ENCODE measurements at places on chromosomes 2 and 18.

DNA sequence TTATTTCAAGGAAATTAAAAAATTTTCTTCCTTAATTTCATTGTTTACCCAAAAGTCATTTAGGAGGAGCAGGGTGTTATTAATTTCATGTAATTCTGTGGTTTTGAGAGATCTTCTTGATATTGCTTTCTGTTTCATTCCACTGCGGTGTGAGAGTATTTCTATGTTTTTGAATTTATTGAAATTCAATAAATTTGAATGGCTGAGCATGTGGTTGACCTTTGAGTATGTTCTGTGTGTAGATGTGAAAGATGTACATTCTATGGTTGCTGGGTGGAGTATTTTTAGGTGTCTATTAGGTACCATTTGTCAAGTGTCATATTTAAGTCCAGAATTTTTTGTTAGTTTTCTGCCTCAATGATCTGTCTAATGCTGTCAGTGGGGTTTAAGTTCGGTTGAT is 39.4 kb upstream of the LANCL1 start:
- DNase-seq = no peak

DNA sequence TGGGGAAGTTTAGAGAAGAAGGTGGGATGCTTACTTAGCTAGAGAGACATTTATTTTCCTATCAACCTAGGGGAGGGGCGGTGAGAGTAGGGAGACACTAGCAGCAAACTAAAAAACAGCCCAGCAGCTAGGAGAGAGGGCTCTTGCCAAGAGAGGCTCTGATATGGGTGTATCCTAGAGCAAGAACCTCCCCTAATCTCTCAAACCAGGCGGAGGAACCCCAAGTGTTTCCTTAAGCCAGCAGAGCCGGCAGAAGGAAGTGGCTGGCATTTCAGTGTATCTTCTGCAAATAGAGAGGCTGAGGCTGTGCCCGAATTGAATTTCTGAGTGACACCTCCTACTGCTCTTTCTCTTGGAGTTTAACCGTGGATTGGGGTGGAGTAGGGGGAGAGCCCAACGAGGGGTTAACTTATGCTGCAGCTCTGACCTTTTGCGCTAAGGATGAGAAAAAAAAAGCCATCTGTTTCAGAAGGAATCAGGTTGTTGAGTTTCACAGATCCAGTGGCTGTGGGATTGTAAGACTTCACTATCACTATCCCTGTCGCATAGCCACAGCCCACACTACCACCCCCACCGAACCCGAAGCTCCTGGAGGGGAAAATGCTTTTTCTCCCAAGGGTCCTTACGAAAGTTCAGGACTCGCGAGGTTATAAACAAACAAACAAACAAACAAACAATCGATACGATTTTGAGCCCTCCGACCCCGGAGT is 1.4 kb downstream of the ST8SIA5 start:
- DNase-seq = no peak

- no peak for DNase-seq
Measured at GRCh38 chr18:3360211-3360610, 89.8 kb upstream of the TGIF1 start.

DNA sequence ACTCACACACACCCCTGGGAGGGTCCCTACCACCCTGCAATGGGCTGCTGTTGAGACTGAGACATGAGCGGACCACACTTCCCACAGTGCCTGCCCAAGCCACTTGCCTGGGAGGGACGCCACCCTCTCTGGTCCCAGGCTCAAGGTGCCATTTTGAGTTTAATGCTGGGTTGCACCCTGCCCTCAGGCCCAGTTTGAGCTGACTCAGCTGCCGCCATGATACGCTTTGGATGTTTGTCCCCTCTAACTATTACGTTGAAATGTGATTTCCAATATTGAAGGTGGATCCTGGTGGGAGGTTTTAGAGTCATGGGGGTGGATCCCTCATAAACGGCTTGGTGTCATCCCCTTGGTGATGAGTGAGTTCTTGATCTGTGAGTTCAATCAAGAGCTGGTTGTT is 76.4 kb upstream of the DYNC1I2 start:
- no peak for DNase-seq

- DNase-seq = no peak
Measured at GRCh38 chr2:65388596-65389390, 43.6 kb downstream of the SPRED2 start.

- no peak for DNase-seq
Measured at GRCh38 chr2:207403141-207403540, 126.6 kb upstream of the CREB1 start.

DNA sequence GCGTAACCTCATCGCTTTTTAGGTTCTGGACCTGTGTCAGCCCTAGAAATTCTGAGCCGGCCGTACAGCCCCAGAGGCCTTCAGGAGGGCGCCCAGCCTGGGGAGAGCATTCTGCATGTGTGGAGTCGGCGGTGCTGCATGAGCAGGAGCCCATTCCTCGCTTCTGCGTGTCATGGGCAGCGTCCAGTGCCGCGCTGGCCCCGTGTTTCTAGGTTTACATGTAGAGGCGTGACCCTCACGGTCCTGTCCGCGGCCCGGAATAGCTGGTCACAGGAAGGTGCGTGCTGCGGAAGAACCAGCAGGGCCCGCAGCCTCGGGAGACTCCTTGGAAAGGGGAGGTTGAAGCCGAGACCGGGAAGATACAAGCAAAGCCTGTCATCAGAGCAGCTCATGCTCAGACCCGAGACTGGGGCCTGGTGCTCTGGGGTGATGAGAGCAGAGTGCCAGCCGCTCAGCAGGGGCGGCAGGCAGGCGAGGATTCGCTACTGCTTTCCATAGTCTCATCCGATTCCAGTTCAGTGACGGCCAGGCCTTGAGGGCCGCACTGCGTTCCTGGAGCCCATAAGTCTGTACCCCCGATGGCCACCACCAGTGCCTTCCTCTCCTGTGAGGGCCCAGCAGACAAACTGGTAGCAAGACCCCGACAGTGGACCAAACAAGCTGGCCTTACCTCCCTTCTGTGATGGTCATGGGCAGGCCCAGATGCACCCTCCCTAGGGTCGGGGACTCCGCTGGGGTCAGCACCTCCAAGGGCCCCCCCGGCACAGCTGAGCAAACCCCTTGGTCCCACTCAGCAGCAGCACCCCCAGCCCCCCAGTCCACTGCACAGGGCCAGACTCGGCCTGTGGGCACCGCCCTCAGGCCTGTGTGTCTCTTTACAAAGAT is 15.6 kb upstream of the NFATC1 start:
- DNase-seq = no peak

- DNase-seq = no peak
Measured at GRCh38 chr2:1539441-1539840, 126.2 kb downstream of the TPO start.

DNA sequence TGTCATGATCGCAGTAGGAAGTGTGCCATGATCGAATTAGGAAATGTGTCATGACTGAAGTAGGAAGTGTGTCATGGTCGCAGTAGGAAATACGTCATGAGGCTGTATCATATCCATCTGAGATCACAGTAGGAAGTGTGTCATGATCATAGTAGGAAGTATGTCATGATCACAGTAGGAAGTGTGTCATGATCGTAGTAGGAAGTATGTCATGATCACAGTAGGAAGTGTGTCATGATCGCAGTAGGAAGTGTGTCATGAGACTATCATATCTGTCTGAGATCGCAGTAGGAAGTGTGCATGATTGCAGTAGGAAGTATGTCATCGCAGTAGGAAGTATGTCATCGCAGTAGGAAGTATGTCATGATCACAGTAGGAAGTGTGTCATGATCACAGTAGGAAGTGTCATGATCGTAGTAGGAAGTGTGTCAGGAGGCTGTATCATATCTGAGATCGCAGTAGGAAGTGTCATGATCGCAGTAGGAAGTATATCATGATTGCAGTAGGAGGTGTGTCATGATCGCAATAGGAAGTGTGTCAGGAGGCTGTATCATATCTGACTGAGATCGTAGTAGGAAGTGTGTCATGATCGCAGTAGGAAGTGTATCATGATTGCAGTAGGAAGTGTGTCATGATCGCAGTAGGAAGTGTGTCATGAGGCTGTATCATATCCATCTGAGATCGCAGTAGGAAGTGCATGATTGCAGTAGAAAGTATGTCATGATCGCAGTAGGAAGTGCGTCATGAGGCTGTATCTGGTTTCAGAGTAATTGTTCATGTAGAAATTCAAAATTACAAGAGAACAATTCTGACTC is 56.4 kb upstream of the NFATC1 start:
- no peak for DNase-seq

Measured in kidney tubule cell (primary cell).